ENCODE measurements at places on chromosomes 3 and 15.

GRCh38 chr15:38796589-38796988 lies 232.0 kb upstream of the RASGRP1 start:
- DNase-seq, result no peak
- no peak overlapping the region for H3K27ac ChIP-seq
- no peaks in the 10 kb centered on the region for H3K27me3 ChIP-seq
- no peaks in the 10 kb centered on the region for H3K4me1 ChIP-seq

- no peaks in the 10 kb centered on the region for H3K27me3 ChIP-seq
- H3K4me3 ChIP-seq, result no peak overlapping the region
- no peaks in the 10 kb centered on the region for H3K4me1 ChIP-seq
- no peaks in the 10 kb centered on the region for H3K36me3 ChIP-seq
- no peak for DNase-seq
These were observed 17.8 kb downstream of the CEP19 start for GRCh38 chr3:196694202-196694638.

DNA sequence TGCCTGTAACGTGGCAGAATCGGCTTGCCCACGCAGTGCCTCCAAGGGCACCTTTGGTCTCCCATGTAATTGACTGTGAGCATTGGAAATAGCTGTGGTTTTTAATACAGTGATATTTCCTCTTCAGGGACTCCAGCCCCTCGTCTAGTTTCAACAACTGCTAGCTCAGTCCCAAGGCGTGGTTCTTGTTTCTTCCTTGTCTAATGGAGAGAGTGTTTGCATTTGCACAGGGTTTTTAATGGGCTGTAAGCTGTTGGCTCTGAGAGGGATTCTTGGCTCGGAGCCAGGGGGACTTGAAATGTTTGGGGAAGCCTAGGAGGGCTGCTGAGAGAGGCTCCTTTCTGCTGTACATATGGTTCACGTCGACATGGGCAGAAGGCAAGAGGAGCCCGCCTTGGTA lies 86.2 kb downstream of the THSD4 start:
- DNase-seq, result no peak
- H3K4me1 ChIP-seq, result no peaks in the 10 kb centered on the region
- H3K36me3 ChIP-seq, result no peaks in the 10 kb centered on the region
- H3K27ac ChIP-seq, result no peak overlapping the region
- no peak overlapping the region for H3K4me3 ChIP-seq

- H3K27ac ChIP-seq, result no peak overlapping the region
- H3K4me3 ChIP-seq, result no peak overlapping the region
- DNase-seq, result no peak
- H3K4me1 ChIP-seq, result no peaks in the 10 kb centered on the region
- peaks cover 99% of the 10 kb centered on the region for H3K36me3 ChIP-seq
- no peaks in the 10 kb centered on the region for H3K27me3 ChIP-seq
These were observed 27.4 kb downstream of the MAP6D1 start for GRCh38 chr3:183797996-183798395.

- H3K27ac ChIP-seq, result no peak overlapping the region
- H3K27me3 ChIP-seq, result no peaks in the 10 kb centered on the region
- H3K4me3 ChIP-seq, result no peak overlapping the region
- no peak for DNase-seq
- H3K4me1 ChIP-seq, result no peaks in the 10 kb centered on the region
These were observed 40.1 kb downstream of the OXNAD1 start for GRCh38 chr3:16305111-16305541.

DNA sequence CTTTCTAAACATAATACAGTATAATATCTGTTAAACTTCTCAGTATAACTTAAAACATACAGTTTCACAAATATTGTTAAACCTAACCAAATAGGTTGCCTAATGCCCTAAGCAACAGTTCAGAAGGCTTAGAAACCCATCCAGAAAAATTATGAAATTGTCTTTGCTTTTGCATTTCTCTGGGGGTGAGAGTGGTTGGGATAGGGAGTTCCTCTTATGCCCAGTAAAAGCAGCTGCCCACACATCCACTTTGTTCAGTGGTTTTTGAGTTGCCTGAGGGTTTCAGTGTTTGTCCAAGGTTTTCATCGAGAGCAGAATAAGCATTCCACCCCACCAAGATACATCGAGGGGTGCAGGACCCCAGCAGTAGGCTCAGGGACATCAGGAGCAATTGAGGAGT lies 179.4 kb downstream of the CDIN1 start:
- no peak overlapping the region for H3K27ac ChIP-seq
- H3K4me3 ChIP-seq, result no peak overlapping the region
- H3K27me3 ChIP-seq, result no peaks in the 10 kb centered on the region
- no peaks in the 10 kb centered on the region for H3K36me3 ChIP-seq
- no peaks in the 10 kb centered on the region for H3K4me1 ChIP-seq

GRCh38 chr3:123535580-123535979 lies 49.3 kb downstream of the HACD2 start:
- no peaks in the 10 kb centered on the region for H3K36me3 ChIP-seq
- no peak overlapping the region for H3K27ac ChIP-seq
- H3K27me3 ChIP-seq, result no peaks in the 10 kb centered on the region
- DNase-seq, result no peak
- H3K4me1 ChIP-seq, result no peaks in the 10 kb centered on the region

- DNase-seq, result no peak
- no peak overlapping the region for H3K27ac ChIP-seq
- H3K4me3 ChIP-seq, result no peak overlapping the region
These were observed 84.6 kb upstream of the CDV3 start for GRCh38 chr3:133488785-133489367.

- DNase-seq, result no peak
- H3K27me3 ChIP-seq, result no peaks in the 10 kb centered on the region
- peaks cover 40% of the 10 kb centered on the region for H3K36me3 ChIP-seq
These were observed 3.4 kb upstream of the LMLN start for GRCh38 chr3:197956626-197956988.

DNA sequence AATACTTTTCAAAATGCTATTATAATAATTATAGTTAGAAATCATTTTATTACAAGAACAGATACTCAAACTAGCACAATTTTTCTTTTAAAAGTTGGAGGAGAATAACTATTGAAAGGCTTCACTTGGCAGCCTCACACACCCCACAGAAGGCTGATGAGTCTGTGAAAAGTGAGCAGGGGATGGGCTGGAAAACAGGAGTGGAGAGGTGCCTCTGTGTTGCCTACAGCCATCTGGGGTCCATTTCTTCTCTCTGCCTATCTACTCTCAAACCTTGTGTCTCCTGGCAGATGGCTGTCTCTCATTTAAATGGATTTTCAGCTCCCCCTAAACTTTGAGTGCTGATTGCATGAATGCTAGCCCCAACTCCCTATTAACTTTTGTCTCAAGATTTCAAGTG lies 230.8 kb downstream of the CLSTN2 start:
- DNase-seq, result no peak
- no peaks in the 10 kb centered on the region for H3K4me1 ChIP-seq
- no peaks in the 10 kb centered on the region for H3K36me3 ChIP-seq
- H3K27me3 ChIP-seq, result no peaks in the 10 kb centered on the region
- no peak overlapping the region for H3K4me3 ChIP-seq

DNA sequence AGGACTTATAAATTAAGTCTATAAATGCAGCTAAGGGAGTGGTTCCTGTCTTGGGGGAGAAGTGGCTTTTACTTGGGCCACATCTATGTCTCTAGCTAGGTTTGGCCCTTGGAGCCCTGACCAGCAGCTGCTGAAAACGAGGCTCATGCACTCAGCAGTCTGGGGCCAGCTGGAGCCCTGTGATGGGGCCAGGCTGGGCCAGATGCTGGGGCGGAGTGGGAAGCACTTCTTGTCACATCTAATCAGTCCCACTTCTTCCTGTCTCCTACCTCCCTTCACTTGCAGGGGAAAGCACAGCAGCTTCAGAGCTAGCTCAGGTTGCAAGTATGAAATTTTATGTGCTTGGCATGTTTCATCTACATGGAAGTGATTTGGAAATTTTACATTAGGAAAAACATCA lies 209.9 kb upstream of the ROPN1 start:
- H3K27me3 ChIP-seq, result no peaks in the 10 kb centered on the region
- H3K4me1 ChIP-seq, result peaks cover 21% of the 10 kb centered on the region
- no peak for DNase-seq
- no peak overlapping the region for H3K4me3 ChIP-seq

DNA sequence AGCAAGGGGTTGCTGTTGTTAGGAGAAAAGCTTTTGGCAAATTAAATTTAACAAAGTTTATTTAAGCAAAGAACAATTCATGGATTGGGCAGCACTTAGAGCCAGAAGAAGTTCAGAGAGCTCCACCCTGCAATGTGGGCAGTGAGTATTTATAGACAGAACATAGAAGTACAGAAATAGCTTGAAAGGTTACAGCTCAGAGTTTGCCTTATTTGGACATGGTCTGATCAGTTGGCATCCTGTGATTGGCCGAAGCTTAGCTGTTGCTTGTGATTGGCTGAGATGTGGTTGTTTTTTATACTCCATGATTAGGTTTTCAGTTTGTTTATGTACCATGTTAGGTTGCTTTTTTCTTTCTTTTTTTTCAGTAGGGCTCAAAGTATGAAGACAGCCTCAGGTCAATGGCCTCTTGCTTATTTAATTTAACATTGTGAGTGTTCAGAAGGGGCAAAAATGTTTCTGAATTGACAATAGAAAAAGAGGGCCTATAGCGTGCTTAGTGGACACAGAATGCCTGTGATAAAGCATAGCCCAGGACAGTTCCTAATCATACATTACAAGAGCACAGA lies 293.8 kb downstream of the IGSF11 start:
- H3K4me1 ChIP-seq, result no peaks in the 10 kb centered on the region
- H3K27ac ChIP-seq, result no peak overlapping the region
- H3K27me3 ChIP-seq, result no peaks in the 10 kb centered on the region
- no peak for DNase-seq
- H3K4me3 ChIP-seq, result no peak overlapping the region

DNA sequence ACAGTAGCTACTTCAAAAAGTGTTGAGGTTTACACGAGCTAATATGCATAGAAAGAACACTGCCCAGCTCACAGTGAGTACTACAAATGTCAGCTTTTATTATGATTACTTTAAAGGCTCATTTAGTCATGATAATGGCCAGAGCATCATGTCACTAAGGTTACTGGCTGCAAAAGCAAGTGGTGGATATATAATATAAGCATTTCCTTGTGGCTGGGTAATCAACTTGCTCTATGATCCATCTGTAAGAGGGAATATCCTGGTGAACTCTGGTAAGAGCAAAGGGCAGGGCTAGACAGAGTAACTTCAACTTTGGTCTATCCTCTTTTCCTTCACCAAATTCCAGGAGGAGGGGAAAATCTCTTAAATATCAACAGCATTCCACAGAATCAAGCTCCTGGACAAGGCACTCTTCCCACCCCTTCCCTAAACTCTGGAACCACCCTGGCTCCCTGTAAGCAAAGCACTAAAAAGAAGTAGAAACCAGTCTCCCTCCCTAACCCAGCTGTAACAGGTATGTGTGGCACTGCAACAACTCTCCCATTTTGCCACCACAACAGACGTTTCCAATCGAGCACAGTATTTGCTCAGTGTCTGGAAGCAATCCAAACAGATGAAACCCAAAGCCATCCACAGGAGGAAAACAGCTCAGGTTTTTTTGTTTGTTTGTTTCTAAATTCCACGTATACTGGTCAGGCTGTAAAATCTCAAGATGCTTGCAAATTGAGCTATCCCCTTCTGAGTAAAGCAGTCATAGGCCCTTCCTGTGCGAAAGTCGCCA lies 13.4 kb downstream of the B4GALT4 start:
- H3K27ac ChIP-seq, result no peak overlapping the region
- peaks cover 14% of the 10 kb centered on the region for H3K36me3 ChIP-seq
- DNase-seq, result no peak
- H3K4me3 ChIP-seq, result no peak overlapping the region

DNA sequence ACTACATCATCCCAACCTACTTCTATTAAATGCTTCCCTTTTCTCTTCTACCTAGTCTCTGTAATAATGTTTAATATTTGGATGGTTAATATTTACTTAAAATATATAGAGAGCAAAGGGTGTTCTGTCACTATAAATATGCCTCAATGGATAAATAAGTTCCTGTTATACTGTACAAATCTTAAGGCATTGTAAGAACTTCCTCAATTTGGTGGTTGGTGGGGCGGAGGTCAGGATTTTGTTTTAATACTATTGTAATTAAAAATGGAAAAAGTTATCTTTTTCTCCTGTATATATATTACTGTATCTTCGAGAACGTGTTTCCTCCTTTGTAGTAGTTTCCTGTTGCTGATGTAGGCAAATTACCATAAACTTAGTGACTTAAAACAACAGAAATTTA lies 41.5 kb downstream of the SPRED1 start:
- no peaks in the 10 kb centered on the region for H3K27me3 ChIP-seq
- H3K27ac ChIP-seq, result no peak overlapping the region
- peaks cover 7% of the 10 kb centered on the region for H3K4me1 ChIP-seq
- H3K4me3 ChIP-seq, result no peak overlapping the region
- H3K36me3 ChIP-seq, result no peaks in the 10 kb centered on the region

- peak overlapping the region; percentile 42 for H3K27ac ChIP-seq
- no peak for DNase-seq
- no peak overlapping the region for H3K4me3 ChIP-seq
- no peaks in the 10 kb centered on the region for H3K27me3 ChIP-seq
These were observed 79.0 kb downstream of the SERPINI1 start for GRCh38 chr3:167814441-167814951.

DNA sequence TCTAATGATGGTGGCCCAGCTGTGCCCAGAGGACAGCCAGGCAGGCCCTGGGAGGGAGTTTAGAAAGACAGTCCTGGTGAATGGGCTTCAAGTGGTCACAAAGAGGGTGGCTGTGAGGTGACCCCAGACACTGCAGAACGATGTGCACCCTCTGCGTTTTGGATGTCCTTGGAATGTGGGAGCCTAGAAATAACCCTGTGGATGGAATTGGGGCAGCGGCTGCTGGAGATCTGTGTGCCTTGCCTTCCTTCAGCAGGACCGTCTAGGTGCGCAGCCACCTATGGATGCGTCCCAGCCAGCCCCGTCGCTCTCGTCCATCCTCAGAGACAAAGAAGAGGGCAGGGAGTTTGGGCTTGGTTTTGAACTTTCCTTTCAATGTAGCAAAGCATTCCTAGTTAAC lies 46.5 kb downstream of the KLHL25 start:
- H3K36me3 ChIP-seq, result peaks cover 29% of the 10 kb centered on the region
- peaks cover 52% of the 10 kb centered on the region for H3K4me1 ChIP-seq

DNA sequence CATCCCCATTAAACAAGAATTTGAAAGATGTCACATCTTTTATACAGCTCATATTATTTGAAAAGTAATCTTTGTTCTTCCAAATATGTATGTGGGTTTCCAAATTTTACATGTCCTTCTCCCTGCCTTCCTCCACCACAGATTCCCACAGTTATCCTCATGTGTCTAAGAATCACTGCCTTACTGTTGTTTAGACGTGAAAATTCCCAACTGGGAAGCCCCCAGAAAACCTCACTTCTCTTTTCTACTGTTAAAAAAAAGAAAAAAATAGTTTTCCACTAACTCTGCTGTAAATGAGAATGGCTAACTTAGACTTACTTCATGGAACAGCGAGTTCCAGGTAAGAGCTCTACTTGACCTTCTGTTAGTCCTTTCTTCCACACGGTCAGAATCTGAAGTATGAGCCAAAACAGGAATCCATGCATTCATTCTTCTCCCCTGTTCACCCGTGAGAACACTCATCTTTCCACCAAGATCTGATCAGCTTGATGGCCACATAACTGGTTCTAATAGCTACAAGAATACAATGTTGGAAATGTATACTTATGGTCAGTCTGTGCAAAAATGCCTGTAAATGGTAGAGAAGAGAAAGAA lies 17.9 kb upstream of the CSTA start:
- H3K4me3 ChIP-seq, result no peak overlapping the region
- no peaks in the 10 kb centered on the region for H3K36me3 ChIP-seq
- H3K27ac ChIP-seq, result no peak overlapping the region

GRCh38 chr15:88231909-88232644 lies 24.5 kb downstream of the NTRK3 start:
- H3K27me3 ChIP-seq, result no peaks in the 10 kb centered on the region
- no peak overlapping the region for H3K27ac ChIP-seq
- H3K4me3 ChIP-seq, result no peak overlapping the region
- DNase-seq, result no peak
- H3K4me1 ChIP-seq, result no peaks in the 10 kb centered on the region

Data from esophagus squamous epithelium (tissue), 5 donors.